ENCODE measurements at places on chromosomes 5 and 9.

DNA sequence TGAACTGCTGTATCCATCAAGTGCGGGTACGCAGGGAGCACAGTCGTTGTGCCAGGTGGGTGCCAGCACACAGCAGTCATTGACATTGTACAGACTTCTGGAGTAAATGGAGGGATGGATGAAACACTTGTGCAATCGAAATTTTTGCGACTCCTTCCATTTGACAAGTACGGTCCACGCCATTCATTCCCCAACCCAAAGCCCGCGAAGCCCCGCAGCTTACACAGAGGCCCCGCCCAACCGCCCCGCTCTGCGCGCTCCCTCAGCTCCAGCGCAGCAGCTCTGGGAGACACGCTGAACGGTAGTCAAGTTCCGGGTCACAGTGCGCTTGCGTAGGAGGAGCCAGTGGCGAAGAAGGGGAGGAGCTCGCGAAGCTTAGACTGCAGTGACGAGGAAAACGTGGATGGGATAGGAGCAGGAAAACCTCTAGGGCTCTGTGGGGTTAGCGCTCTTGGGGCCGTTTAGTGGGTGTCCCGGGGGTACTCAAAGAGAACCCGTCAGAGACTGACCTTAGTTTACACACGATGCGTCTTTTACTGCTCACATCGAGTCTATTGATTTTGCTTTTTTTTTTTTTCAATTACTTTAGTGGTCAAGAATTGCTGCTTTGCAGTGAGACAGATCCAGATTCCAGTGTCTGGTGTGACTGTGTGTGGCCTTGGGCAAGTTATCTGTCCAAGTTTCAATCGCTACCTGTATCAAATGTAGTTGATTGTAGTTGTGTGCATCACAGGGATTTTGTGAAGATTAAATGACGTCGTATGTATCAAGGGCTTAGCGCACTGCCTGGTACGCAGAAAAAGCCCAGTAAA, 15.3 kb upstream of the MSANTD3 start:
- DNase-seq, result peak; percentile 91

- DNase-seq, result no peak
Measured at GRCh38 chr5:10034001-10034400, 215.7 kb downstream of the ATPSCKMT start.

- no peak for DNase-seq
Measured at GRCh38 chr5:167908606-167909005, 382.8 kb upstream of the WWC1 start.

DNA sequence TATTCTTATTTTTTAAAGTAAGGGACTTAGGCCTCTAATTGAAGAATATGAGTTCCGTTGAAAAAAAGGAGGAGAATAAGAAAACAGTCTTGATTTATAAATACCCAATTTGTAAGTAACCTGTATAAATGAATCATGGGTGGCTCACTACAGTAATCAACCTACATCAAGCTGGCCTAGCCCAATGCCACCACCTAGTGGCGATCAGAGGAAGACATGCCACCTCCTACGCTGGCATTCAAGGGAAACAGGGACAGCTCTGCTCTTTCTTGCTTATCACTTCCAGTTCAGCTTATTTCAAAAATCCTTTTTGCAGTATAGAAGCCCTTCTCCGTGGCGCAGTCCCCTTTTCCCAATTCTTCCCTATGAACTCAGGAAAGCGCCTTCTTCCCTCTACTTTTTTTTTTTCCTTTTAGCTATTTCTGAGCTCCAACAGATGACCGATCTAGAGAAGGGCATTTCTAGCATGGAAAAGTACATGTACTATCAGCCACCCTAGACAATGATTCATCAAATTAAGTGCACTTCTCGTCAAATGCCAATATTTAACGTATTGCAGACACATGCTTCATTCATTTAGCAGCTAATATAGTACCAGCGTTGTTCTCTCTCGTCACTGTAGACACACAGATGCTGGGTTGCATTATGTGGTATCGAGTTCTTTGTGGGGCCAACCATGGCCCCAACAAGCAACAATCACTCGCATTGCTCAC, 28.3 kb downstream of the PTPN3 start:
- peak; percentile 51 for DNase-seq

DNA sequence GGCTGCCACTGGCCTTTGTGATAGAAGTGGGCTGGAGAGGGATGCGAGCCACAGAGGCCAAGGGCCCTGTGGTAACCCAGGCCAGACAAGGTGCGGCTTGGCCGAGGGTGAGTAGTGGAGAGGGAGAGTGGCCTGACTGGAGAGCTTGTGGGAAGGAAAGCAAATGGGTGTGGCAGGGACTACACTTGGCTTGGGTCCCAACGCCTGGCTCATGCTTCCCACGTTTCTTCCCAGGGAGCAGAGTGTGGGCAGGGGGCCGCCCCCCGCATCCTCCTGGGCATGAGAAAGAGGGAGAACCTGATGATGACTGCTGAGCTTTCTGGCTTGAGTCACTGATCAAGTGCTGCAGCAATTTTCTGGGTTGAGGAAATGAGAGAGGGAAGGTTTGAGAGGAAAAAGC, 95.7 kb downstream of the ANKH start:
- no peak for DNase-seq

DNA sequence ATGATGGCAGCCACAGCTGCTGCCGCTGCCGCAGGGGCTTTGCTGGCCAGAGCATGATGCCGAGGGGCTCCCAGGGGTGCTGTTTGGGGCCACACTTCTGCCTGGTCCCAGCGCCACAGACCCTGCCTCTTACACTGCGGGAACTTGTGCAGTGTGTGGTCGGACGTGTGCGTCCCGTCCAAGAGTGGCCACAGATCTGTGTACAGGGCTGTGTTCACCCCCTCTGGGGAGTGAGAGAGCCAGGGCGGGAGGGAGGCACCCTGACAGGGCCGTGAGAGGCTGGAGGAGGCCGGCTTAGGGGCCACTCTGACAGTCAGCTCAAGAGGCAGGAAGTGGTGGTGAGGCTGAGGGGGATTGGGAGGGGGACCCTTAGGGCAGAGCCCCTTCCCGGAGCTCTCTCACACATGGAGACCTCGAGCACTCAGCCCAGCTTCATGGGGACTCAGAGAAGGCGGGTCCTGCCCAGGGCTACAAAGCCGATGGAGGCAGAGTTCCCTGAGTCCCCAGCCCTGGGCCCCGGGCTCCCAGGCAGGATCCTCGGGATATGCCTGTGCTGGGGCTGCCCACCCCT, 13.1 kb upstream of the CARD19 start:
- peak; percentile 35 for DNase-seq

DNA sequence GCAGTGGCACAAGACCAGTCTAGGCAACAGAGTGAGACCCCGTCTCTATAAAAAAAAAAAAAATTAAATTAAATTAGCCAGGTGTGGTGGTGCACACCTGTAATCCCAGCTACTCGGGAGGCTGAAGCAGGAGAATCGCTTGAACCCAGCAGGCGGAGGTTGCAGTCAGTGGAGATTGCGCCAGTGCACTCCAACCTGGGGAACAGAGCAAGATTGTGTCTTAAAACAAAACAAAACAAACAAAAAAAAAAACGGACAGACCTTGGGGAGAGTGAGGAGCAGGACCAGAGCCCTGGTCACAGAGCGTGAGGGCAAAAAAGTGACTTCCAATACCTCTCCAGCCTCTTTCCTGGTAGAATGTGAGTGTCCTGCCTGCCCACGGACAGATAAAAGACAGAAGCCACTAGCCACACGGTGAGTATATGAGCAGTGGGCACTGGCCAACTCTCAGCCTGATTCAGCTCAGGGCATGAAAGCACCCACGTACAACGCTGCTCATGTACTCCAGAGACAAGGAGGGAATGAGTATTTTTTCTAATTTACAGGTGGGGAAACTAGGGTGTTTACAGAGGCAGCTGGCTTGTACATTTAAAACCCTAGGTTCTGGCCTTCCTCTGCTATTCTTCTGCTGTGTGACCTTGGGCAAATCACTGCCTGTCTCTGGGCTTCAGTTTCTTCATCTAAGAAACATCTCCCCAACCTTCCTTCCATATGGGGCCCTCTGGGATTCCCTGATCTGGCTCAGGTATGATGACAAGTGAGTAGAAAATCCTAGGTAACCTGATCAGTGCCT, 1.8 kb downstream of the OLFML2A start:
- no peak for DNase-seq

GRCh38 chr5:88826646-88827585, 56.1 kb downstream of the MEF2C start:
- DNase-seq, result no peak

DNA sequence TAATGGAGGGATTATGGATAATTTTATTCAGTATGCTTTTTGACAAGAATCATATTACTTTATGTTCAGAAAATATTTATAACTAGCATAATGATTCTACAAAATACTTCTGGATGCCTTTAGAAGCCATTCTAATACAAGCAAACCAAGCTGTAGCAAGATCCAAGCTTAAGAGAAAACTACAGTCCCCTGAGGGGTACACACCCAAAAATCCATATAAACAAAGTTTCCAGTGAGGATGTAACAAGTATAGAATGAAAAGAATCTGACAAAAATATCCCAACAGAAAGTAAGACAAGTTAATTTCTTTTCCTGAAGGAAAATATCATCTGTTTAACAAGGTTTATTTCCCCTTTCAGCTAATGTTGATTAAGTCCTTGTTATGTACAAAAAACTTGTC, 53.9 kb downstream of the MLLT3 start:
- DNase-seq, result no peak

DNA sequence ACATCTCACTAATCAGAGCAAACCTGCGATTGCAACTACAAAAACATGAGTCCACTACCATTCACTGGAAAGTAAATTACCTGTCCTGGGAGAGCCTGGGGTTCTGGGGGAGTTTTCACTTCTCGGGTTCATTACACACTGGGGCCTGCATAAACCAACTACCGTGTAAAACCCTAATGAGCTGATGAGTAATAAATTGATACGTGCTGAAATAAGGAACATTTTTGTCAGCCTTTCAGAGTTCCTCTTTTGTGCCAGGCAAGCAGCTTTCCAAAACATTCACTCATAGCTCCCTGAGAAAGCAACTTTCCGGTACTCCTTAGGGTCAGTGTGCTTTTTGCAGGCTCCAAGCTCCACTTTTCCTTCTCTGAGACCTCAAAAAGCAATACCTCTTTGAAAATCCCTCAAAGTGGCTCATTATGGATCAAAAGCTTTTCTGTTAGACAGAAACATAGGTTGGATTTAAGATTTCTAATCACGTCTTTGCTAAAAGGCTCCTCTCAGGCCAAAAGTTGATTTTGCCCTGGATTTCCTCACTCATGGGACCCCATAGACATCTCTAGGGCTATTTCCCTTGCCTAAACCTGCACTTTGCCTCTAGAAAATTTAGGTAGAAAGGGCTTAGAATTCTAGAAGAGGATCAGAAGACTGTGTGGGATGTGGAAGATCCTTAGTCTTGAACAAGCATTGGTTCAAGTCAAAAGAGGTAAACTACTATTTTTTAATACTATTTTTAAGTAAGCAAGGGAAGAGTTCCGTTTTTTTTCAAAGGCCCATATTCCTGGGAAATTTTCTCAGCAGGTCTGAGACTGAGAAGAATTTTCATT, 74.8 kb downstream of the ST8SIA4 start:
- DNase-seq, result no peak

- DNase-seq, result peak; percentile 26
Measured at GRCh38 chr5:150562832-150563231, 54.9 kb downstream of the NDST1 start.

DNA sequence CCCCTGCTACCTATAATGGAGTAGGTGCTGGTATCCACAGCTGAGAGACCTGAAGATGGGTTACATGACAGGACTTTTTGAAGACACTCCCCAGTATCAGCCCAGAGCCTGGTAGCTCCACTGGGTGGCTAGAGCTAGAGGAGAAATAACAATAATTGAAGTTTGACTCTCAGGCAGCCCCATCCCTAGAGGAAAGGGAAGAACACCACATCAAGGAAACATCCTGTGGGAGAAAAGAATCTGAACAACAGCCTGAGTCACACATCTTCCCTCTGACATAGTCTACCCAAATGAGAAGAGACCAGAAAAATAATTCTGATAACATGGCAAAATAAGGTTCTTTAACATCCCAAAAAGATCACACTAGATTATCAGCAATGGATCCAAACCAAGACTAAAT, 432.1 kb downstream of the CDH18 start:
- no peak for DNase-seq

DNA sequence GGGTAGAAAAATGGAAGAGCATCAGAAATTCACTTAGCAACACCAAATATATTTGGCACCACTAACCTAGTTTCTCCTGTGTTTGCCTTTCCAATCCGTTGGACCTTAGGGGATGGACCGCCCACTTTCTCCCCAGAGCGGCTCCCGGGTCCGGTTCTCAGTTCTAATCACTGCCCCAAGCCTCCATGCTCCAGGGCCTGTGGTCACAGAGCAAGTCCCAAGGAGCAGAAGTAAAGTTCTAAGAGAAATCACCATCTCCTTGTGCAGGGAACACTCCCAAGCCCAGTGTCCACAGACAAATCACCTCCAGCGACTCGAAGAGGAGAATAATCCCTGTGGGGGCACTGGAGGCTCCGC, 728 bp upstream of the SLC1A1 start:
- DNase-seq, result no peak

DNA sequence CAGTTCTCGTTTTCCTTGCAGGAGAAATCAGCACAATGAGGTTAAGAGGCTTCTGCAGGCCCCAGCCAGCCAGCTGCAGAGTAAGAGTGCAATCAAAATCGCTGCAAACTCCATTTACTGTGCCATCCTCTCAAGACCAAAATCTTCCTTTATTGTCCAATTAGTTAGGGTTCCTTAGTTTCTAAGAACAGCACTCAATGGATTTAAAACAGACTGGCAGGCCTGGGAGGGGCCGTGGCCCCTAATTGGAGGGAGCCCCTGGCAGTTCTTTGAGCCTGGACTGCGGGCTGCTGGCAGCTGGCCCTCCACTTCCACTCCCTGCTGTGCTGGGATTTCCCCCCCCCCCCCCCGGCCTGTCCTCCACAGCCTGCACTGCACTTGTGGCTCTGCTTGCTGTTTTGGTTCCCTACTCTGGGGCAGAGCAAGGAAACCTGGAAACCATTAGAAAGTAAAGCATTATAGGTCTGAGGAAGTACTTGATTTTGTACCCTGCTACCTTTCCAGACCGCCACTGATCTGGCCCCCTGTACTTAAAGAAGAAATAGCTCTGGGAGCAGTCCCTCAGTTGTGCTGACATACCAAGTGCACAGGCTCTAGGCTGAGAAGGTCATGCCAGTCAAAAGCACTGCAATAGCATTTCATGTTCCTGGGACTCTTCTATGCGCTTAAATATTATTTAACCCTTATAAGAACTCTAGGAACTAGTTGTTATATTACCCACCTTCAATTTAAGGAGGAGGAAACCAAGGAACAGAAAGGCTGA, 129.0 kb downstream of the APBA1 start:
- DNase-seq, result no peak

GRCh38 chr5:87188391-87188790, 79.3 kb upstream of the RASA1 start:
- no peak for DNase-seq

DNA sequence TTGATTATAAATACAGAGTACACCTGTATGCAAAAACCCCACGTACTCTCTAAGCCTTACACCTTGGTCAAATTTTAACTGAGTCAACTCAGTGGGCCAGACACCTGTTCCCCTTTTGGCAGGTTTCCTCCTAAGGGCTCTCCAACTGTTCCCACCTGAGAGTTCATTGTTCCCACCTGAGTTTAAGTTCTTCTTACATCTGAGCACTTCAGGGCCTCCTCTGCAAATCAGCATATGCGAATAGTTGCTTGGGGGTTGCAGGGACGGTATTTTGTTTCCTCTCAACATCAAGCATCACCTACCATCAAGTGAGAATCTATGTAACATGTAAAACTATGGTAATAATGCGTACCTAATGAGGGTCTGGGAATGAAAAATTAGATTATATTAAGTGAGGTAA, 300.0 kb downstream of the PIK3R1 start:
- no peak for DNase-seq

- no peak for DNase-seq
Measured at GRCh38 chr5:151328734-151329133, 18.6 kb downstream of the SLC36A2 start.
